Lower lobe of right lung (tissue), 2 donors: ENCODE measurements at places on chromosomes 7 and 10.

GRCh38 chr10:29634764-29635625, at the start of gene SVIL:
Gene SVIL (minus strand): TSS chr10:29634971. CDS start chr10:29555058, 79,913 bp downstream.
- DNase-seq, result peak; percentile 67

DNA sequence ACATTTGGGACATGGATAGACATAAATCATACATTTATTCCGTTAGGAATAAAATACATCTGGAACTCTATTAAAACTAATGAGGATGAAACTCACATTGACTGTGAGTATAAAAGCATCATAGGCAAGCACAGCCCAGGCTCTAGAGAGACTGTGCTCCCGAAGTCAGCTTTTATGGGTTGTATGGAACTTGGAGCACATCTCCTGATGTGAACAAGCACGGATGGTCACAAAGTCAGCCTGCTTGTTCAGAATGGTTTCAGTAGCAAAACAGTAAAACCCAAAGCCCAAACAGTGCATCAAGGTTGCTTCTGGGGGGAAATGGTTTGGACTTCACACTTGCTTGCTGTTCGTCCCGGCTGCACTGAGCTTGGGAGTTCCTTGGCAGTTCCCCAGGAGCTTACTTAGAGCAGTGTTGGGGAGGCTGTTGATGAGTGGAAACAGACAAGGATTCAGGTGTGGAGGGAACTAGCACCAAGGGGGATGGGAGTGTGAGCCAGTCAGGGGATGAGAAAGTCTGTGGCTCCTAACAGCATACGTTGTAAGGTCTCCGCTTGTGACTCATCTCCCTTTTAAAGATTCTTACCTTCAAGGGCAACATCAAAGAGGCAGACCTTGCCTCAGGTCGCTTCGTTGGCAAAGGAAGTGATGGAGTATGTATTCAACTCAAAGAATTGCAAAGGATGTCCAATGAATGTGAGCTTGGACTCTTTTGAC, 19.7 kb upstream of the ITGA8 start:
- DNase-seq, result no peak

- no peak for DNase-seq
These were observed 93.9 kb downstream of the PDGFA start for GRCh38 chr7:425794-426188.

DNA sequence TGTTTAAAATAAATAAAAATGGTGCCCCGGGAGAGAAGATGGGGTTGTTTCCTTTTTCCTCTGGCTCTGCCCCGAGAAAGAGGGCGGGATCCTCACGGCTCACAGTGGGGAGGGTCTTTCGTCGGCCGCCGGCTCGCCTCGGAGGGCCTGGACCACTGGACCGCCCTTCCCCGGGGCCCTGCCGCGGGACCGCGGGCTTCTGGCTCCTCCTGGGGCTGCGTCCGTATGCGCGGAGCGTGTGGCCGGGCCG, 3.5 kb upstream of the IGF2BP3 start:
- DNase-seq, result no peak

DNA sequence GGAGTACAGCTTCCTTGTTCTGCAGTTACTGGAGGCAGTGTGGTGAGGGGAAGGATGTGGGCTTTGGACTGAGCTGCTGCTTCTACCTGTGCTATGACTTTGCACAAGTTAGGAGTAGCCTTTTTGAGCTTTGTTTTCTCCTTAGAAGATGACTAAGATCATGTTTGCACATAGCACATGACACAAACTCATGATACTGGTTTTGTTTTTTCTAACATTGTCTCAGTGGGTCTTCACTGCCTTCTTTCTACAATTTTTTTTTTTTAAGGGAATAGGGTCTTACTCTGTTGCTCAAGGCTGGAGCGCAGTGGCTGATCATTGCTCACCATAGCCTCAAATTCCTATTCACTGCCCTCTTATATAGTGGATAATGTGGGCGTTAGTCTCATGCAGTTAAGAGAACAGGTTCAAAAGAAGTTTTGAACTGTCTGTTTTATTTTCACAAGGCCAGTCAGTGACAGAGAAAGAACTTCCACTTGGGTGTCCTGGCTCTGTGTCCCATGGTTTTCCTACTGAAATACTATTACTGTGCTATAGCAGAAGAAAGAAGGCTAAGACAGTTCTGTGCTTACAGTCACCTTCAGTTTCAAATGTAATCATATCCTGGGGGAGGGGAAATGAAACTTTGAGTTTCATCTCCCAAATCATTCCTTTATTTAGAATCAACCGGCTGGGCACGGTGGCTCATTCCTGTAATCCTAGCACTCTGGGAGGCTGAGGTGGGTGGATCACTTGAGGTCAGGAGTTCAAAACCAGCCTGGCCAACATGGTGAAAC, 72.0 kb downstream of the KAT6B start:
- DNase-seq, result no peak

DNA sequence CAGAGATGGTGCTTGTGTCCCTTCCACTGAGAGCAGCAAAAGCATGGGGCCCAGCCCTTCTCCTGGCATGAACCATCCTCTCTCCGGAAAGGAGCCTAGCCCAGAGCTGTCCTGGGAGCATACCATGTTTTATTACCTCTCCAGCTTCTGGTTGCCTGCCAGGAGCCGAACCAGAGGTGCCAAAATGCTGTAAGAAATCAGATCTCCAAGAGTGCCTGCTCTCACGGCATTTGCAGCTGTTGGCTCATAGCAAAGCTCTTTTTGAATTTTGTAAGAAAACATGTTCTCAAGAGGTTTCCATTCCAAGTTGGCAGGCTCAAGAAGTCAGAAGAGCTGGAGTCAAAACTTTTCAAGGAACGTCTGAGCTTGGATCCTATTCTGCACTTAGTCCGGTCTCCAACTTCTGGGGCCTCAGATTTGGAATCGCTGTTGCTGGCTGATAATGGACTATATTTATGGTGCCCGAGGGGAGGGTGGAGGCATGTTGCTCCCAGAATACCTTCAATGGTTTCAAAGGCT, 211.7 kb upstream of the MKI67 start:
- DNase-seq, result no peak

- DNase-seq, result peak; percentile 84
These were observed 256.4 kb downstream of the CAMK1D start for GRCh38 chr10:12605580-12606405.
